ENCODE measurements at places on chromosomes 6 and 20.

DNA sequence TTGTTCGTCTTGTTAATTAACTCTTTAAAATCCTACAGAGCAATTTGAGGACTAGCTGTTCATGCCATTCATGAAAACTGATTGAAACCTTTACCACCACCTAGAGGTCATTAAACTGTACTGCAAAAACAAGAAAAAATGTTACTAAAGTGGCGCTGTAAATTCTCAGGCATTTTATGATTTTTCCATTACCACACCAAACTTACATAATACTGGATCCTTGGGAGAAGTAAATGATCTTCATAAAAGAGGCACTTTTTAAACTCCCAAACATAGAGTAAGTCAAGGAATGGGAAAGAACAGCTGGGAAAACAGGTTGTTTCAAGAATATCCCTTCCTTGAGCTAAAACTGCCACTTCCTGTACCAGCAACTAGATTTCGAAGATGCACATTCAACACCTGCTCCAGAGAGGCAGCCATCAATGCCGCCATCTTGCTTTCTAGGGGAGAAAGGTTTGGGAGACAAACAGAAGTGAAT is 54.3 kb downstream of the MYLIP start:
- peak; percentile 74 for DNase-seq

GRCh38 chr6:168746013-168746412 is 305.0 kb downstream of the SMOC2 start:
- peak; percentile 32 for DNase-seq

DNA sequence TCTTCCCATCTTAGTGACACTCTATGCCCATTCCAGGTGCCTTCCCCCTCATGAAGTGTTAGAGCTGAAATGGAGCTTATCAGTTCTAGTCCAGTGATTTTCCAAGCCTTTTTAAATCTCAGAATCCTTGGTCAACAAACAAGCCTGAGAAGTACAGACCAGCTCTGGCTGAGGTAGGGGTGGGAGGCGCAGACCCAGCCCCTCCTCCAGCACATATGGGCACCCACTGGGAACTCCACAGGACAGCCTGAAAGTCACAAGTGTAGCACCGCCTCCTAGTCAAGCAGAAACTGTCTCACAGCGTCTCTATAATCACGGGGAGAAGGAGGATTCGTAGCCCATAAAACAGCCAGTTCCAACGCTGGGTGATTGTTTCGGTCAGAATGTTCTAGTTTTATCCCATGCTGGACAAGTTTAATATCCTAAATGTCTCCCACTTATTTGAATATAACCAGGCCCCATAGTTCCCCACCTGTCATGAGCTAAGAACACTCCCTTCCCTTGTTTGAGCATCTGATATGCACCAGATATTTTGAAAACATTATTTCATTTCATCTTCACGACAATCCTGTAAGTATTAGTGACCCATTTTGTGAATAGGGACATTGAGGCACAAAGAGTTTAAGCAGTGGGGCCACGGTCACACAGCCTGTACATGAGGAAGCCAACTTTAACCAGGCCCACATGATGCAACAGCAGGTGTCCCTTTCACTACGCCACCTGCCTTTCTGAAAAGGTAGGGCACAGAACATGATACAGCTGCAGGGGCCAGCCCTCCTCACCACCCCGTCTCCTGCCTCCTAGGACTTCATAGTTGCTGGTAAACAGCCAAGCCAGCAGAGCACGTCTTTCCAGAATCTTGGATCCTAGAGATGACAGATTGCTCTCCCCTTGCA is 40.1 kb downstream of the TRAF3IP2 start:
- DNase-seq = peak; percentile 39

- no peak for DNase-seq
These were observed 21.3 kb upstream of the BEND6 start for GRCh38 chr6:56933650-56934049.

GRCh38 chr6:11730641-11731040 is 48.0 kb downstream of the ADTRP start:
- DNase-seq = no peak

DNA sequence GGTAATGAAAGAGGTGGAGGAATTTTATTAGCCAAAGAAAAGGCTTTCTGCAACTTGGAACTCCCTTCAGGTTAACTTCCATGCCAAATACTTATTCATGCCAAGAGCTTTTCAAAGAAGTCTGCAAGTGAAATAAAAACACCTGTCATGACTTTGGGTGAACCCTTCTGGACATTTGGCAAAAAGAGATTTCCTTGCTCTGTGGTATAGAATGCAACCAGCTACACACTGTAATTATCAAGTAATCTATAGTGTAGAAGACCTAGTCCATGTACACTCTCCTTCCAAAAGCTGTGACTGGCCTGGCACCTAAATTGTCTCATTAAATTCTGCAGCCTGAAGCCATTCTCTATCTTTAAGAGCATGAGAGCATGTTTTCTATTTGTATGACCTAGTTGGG is 232.3 kb downstream of the COL12A1 start:
- DNase-seq = no peak

DNA sequence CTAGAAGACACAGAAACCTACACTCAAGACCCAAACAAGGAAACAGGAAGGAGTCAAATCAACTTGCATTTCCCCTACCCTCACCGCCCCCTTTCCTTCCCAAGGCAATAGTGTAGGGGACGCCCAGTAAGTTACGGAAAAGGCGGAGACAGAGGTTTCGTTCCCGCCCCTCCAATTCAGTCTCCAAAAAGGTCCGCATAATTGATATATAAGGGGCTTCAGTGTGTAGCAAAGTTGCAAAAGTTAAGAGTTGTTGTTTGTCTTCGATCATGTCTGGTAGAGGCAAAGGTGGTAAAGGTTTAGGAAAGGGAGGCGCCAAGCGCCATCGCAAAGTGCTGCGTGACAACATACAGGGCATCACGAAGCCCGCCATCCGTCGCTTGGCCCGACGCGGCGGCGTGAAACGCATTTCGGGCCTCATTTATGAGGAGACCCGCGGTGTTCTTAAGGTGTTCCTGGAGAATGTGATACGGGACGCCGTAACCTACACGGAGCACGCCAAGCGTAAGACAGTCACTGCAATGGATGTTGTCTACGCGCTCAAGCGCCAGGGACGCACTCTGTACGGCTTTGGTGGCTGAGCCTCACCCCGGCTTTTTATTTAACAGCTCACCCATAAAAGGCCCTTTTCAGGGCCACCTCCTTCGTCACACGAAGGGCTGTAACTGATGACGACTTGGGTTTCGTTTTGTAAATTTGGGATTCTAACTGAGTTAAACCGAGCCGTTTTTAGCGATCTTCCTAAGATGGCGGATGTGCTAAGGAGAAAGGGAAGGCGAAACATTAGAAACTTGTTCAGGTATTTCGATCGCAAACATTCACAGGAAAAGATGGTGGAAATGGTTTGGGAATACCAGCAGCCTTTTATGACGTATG is 124.6 kb upstream of the BTN3A2 start:
- DNase-seq = peak; percentile 94

DNA sequence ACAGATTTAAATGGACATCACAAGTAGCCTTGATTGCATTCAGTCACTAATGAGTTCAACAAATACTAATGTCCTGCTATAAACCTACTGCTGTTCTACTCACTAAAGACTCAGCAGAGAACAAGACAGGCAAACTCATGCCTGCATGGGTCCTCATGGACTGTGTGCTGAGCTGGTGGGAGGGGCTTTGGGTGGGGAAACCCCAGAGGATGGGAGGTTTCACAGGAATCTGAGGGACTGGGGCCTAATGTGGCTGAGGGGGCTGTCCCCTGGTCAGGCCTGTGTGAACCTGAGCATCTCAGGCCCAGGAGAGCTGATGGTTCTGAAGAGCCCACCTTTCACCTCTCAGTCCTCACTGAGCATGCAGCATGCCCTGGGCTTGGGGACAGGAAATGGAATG is 1.4 kb downstream of the CST8 start:
- no peak for DNase-seq

- no peak for DNase-seq
These were observed 7.3 kb downstream of the SLC2A4RG start for GRCh38 chr20:63746751-63747315.

GRCh38 chr6:41940759-41941279 is 789 bp downstream of the CCND3 start:
- peak; percentile 46 for DNase-seq

- DNase-seq = no peak
These were observed 294.9 kb downstream of the LAMA2 start for GRCh38 chr6:129177801-129178200.

- peak; percentile 20 for DNase-seq
These were observed 22.6 kb downstream of the GHRH start for GRCh38 chr20:37238935-37239451.

DNA sequence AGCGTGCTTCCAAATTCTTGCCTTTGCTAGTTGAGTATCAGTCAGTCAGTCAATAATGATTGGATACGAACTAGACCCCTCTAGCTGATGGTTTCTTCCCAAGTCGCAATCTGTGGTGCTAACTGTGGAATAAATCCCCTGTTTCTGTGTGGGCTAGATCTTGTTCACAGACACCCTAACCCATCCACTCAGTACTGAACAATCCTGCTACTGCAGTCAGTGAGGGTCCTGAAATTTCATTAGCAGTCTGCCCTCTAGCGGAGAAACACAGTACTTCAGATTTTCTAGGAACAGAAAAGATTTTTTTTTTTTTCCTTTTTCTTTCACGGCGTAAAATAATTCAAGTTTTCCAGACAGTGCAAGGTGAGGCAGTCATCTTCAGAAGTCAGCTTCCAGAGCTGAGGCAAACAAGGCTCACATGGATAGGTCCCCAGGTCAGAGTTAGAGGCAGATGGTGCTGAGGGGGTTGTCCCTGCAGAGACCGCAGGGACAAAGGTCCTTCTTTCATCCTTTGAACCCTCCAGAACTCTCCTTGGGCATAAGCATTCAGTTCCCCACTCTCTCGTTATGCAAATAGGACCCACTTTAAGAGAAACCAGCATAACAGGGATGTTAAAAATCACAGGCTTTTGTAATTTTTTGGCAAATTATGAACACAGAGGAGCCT is 119.6 kb downstream of the SCML4 start:
- no peak for DNase-seq

DNA sequence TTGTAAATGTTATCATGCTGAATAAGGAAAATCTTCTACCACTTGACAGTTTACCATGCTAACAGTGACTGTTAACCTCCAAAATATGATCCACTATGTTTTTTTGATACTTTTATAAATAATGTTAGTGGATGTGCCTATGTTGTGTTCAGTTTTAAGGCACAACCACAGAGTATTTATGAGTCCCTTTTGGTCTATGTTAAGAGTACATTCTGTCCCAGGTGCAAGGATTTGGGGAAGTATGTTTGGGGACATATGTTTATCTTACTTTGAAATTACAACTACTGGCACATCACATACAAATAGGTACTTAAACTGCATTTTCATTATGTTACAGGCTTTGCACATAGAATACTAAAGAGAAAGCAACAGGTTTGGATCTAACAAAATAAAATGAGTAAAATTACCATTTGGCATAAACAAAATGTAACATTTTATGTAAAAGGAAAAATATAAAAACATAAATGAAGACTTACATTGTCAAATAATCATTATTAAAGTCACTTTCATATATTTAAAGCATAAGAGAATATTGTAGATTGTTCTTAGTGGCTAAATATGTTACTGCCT is 71.2 kb downstream of the SESN1 start:
- DNase-seq = no peak

Measured in small intestine (tissue), 16 donors.